ENCODE measurements at places on chromosomes 6 and 20. TPM values are rescaled to one million over a fixed set of nuclear protein-coding genes. Genes with fewer than 3 reads are reported as not detected.

DNA sequence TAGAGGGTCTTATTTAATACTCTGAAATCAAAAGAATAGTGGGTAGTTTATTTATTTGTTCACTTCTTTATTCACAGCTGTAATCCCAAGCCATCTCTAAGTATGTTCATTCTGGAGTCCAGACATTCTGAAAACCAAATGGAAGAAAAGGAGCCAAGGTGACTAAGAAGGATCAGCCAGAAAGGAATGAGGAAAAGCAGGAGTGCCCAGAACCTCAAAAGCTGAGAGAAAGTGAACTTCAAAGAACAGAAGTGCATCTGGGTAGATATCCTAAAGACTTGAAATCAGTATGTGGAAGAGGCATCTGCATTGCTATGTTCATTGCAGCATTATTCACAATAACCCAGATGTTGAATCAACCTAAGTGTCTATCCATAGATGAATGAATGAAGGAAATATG, 94.8 kb downstream of the VIP start:
- DNase-seq = no peak

GRCh38 chr6:163648868-163649267, 234.3 kb downstream of the QKI start:
- DNase-seq = no peak

DNA sequence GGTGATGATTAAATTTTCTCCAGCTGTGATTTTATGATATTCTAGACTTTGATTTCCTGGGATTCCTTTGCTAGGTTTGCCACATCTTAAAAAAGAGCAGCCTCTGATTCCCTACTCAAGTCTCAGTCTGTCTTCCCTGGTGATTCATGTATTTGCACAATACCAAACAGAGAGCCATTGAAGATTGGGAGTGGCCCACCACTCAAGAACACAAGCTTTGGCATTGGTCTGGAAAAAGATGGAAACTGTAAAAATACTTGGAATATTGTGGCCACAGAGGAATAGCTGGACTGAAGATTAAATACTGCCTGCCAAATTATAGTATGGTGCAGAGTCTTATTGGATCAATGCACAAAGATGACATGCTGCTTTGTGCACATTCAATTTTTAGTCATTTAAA, 32.9 kb downstream of the PTCHD4 start:
- no peak for DNase-seq

- no peak for DNase-seq
Observed at GRCh38 chr20:43302936-43303335, 113.2 kb upstream of the PTPRT start.

Gene RAET1G
- not detected for total RNA-seq
